Activated T-cell treated with anti-CD3 and anti-CD28 coated beads, Interleukin-2, amount 50 U/mL, for 72 hours (primary cell): ENCODE measurements at places on chromosomes 3 and 15. TPM values are rescaled to one million over a fixed set of nuclear protein-coding genes. Genes with fewer than 3 reads are reported as not detected.
A peak's percentile ranks its signal among the peaks of the same experiment; 100 is the strongest.

The OIP5 gene
- 15.3 TPM for total RNA-seq

GRCh38 chr3:66370179-66370578 is 130.6 kb downstream of the LRIG1 start:
- DNase-seq: no peak

GRCh38 chr3:35919160-35919559 is 279.8 kb downstream of the ARPP21 start:
- DNase-seq: no peak

DNA sequence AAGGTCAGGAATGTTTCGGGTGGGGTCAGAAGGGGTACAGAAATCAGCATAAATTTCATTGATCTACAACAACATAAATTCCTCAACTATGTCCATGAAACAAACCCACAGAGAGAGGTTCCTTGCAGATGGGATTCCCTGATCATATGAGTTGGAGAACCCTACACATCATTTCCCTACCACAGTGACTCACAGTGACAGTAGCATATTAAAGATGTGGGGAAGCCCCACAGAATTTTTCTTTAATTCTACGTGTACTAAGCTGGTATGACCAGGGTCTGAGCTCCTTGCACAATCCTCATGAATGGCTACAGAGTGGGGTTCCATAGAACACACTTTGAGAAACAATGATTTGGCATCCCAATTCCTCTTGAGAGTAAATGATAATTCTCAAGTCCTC is 116.9 kb upstream of the RAD18 start:
- no peak for DNase-seq

DNA sequence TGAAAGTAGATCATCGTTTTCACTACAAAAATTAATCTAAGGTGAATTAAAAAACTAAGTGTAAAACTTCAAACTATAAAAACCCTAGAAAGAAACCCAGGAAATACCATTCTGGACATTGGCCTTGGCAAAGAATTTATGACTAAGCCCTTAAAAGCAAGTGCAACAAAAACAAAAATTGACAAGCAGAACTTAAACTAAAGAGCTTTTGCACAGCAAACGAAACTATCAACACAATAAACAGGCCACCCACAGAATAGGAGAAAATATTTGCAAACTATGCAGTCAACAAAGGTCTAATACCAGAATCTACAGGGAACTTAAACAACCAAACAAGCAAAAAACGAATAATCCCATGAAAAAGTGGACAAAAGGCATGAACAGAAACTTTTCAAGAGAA is 302.0 kb downstream of the CHST2 start:
- no peak for DNase-seq

- peak; percentile 83 for DNase-seq
Measured at GRCh38 chr3:13420045-13420830, at the start of gene NUP210. TSS of gene NUP210 (minus strand) at chr3:13420322. CDS start at chr3:13420226, 96 bp downstream.

GRCh38 chr3:100533176-100533575 is 40.8 kb downstream of the TMEM45A start:
- no peak for DNase-seq

DNA sequence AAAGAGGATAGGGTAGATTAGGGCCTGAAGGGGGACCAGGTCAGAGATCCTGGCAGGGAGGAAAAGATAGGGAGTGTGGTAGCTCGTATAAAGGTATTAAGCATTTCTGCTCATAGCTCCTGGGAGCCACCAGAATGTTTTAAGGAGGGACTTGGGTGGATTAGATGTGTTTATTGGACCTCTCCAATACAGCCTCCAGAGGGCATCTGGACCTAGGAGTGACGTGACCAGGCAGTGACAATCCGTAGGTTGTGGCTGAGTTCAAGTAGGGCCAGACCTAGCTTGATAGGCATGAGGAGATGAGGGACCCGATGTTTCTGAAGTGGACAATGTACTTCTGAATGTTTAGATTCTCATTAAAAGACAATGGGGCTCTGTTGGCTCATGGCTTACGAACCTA is 435.2 kb downstream of the MCTP2 start:
- no peak for DNase-seq

The GRM2 gene
- total RNA-seq: 0.48 TPM

DNA sequence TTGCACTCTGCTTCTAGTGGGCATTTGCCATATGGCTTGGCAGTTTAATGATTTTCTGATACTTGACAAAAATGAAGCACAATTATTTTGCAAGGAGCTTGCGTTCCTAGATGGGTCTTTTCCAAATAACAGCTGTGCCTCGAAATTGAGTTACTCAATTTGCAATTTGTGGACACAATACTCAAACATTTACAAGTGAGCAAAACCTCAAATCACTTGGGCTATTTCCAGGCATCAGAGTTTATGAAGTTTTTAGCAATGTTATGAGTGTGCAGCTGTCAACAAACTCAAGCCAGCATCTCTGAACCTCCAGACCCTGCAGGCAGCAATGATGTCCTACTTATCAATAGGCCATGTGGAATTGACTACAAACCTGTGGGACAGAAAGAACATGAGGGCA is 41.3 kb downstream of the NMNAT3 start:
- no peak for DNase-seq

The EDC3 gene
- 50.6 TPM for total RNA-seq
